ENCODE measurements at places on chromosomes 2 and 18.

GRCh38 chr2:159995038-159995437 lies 67.4 kb downstream of the PLA2R1 start:
- no peak for DNase-seq

DNA sequence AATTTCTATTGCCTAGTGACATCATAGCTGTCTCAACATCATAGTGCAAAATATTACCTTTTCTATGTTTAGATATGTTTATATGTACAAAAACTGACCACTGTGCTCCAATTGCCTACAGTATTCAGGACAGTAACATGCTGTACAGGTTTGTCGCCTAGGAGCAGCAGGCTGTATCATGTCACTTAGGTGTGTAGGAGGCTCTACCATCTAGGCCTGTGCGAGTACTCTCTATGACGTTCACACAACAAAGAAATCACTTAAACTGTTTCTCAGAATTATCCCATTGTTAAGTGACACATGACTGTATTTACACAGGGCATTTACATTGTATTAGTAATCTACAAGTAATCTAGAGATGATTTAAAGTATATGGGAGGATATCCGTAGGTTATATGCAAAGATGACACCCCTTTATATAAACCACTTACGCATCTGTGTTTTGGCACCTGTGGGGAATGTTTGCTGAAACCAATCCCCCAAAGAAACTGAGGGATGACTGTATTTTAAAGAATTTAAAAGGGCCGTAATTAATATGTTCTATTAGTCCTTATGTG lies 24.7 kb downstream of the IL1R2 start:
- DNase-seq = no peak

DNA sequence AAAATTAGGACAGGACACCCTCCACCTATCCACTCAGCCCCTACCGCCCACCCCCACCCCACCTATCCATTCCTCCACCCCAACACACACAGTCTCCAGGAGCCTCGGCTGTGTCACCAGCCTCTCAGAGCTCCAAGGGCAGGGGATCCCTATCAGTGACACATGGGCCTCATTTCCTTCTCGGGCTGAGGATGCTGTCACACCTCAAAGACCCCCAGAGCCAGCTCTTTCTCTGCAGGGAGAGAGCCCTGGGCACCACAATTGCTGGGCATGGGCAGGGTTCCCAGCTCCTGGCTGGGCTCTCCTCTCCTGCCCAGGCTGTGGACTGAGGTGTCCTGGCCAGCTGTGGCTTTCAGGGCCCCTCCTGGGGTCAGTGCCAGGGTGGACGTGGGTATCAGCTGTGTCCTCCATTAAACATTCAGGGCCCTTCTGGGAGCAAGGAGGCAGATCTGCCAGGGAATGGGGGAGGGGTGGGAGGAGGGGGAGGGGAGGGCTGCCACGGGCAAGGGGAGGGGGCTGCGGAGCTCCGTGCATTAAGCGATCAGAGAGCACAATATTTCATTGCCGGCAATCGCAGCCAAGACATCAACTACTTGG lies 14.3 kb upstream of the ECEL1 start:
- no peak for DNase-seq

GRCh38 chr2:217393585-217394032 lies 533.7 kb upstream of the TNP1 start:
- DNase-seq = no peak

DNA sequence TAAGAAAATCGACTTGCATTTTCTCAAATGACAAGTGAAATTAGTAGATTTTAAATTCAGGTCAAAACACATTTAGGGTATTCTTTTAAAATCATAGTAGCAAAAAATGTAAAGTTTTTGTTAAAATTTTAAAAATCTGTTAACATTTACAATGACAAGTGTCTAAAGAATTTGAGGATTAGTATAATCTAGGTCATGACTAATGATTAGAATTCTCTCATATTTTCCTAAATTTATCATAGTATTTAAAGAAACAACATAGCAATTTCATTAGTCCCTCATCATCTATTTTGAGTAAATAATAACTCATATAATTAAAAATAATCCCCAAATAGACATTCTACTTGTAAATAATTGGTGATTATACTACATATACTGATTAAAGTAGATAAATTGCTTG lies 23.6 kb downstream of the THUMPD2 start:
- DNase-seq = no peak

GRCh38 chr2:226123300-226123699 lies 676.3 kb downstream of the IRS1 start:
- no peak for DNase-seq

GRCh38 chr18:50151926-50152325 lies 43.0 kb downstream of the MYO5B start:
- no peak for DNase-seq

- DNase-seq = no peak
Observed at GRCh38 chr18:39172695-39173421, 1607.3 kb upstream of the CELF4 start.

DNA sequence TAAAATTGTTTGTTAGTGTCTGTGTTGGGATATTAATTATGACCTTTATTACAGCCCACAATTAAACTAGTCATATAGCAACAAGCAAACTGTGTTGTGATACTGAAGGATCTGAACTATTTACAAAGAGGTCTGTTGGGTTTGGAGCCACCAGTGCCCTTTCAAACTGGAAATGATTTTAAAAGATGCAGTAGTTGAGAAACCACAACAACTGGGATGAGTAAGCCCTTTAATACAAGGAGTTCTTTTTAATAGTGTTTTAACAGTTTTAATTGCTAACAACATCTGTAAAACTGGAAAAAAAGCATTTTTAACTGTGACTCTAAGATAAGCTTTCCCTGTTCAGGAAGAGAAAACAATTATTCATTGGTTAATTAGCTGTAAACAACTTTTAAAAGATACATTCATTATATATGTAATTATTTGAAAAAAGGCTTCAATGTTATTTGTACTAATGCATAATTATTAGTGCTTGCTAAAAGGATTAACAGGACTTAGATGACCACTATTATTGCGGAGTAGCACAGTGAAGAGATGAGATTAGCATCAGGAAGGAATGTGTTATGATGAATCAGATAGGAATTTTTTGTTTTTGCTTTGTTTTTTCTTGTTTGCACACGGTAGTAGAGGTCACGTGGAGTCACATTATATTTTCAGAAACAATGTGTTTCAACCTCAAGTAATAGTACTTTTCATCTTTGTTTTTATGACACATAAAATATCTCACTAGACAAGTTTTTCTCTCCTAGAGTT lies 392.7 kb upstream of the FANCL start:
- DNase-seq = no peak

GRCh38 chr2:204539019-204539385 lies 6.3 kb upstream of the PARD3B start:
- DNase-seq = no peak

- DNase-seq = no peak
Observed at GRCh38 chr18:50013363-50014138, 181.4 kb downstream of the MYO5B start.

GRCh38 chr2:130381619-130382018 lies 25.8 kb downstream of the PTPN18 start:
- no peak for DNase-seq

GRCh38 chr18:36406805-36407204 lies 109.3 kb downstream of the FHOD3 start:
- no peak for DNase-seq

DNA sequence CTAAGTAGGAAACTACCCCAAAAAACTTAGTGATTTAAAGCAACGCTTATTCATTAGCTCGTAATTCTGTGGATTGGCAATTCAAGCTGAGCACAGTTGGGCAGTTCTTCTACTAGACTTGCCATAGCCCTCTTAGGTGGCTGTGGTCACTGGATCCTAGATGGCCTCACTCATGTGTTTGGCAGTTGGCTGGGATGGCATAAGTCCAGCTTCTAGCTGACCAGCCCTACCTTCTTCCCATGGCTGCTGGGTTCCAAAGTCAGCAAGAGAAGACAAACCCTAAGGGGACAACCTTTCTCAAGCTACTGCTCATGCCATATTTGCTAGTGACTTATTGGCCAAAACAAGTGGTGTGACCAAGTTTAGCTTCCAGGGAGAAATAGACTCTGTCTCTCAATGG lies 95.3 kb downstream of the COPS8 start:
- DNase-seq = no peak
